ENCODE measurements at places on chromosomes 3 and 15. TPM values are rescaled to one million over a fixed set of nuclear protein-coding genes. Genes with fewer than 3 reads are reported as not detected.

SLC12A1 gene
- total RNA-seq: not detected

IL16 gene
- total RNA-seq: 0.25 TPM

PRICKLE2 gene
- total RNA-seq: 1.9 TPM

CCDC9B gene
- 20.2 TPM for total RNA-seq

C3orf20 gene
- 0.05 TPM for total RNA-seq

AP3B2 gene
- total RNA-seq: 0.94 TPM

ADAMTS7 gene
- total RNA-seq: 6.1 TPM

GPR62 gene
- total RNA-seq: not detected

AADACL2 gene
- total RNA-seq: not detected

PTX3 gene
- 1.2 TPM for total RNA-seq

SEMA3G gene
- 0.31 TPM for total RNA-seq

FSD2 gene
- total RNA-seq: not detected

SPATA12 gene
- 0.47 TPM for total RNA-seq

ADCY5 gene
- total RNA-seq: 0.44 TPM

AZI2 gene
- 40.2 TPM for total RNA-seq

GOLGA6L4 gene
- 0.90 TPM for total RNA-seq
